ENCODE measurements at places on chromosomes 6 and 20. TPM values are rescaled to one million over a fixed set of nuclear protein-coding genes. Genes with fewer than 3 reads are reported as not detected.

- DNase-seq = no peak
Measured at GRCh38 chr6:109102762-109103161, 7.5 kb downstream of the CEP57L1 start.

GRCh38 chr20:38883981-38884733 lies 42.1 kb upstream of the FAM83D start:
- no peak for DNase-seq

DNA sequence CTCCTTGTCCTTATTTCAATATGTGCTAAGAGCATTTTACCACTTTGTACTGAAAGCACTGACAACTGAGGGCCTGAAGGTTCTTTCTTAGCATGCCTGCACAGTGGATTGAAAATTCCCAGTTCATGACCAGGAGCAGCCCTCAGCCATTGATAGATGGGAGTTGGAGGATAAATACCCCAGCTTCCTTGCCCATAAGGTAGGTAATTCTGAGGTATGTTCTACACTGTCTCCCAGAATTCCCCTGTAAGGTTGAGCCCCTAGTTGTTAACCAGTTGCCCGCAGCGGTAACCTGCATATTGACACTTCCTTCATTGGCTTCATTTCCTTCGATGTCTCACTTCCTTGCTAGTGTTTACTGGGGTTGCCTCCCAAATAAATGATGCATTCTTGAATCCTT lies 162.0 kb downstream of the CDC5L start:
- DNase-seq = no peak

DNA sequence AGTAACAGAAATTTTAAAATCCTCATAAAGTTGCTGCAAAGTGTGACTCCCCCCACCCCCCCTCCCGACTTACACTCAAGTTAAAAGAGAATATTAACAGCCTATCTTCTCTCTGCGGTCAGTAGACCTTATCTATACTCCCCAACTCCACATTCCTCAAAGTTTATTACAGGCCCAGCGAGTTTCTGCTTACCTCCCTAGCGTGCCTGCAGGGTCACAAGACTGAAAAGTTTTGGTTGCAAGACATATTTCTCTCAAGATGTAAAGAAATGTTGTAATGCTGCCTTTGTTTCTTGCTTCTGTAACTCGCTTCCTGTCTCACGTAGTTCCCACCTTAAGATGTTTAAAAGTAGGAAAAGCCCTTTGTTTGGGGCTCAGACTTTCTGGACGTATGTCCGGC lies 699.6 kb downstream of the PHF3 start:
- DNase-seq = no peak

- DNase-seq = no peak
Measured at GRCh38 chr6:124797224-124797623, 165.0 kb upstream of the RNF217 start.

DNA sequence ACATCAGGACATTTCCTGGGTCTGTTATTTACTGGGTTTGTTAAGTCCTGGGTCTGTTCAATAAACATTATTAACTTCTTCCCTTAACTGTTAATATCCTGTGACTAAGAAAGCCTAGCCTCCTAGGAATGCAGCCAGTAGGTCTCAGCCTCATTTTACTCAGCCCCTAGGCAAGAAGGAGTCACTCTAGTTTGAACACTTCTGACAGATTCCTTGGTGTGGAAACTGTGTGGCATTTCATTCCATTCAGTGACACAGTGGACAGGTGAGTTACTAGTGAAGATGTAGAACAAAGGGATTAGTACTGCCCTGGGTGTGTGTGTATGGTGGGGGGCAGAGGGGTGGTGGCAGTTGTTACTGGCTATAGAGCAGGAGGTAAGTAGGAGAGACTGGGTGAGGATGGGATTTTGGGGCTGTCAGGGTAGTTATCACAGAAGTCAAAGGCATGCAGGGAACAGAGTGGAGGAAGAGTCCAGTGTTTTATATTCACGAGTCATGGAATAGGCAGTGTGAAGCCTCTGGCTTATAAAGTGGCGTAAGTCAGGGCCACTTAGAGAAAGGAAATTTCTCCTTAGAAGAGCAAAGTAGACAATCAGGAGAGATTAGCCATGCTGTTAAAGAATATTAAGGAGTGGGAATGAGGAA lies 28.4 kb downstream of the RNF182 start:
- no peak for DNase-seq

- DNase-seq = no peak
Measured at GRCh38 chr20:1205802-1206201, 2.5 kb downstream of the C20orf202 start.

GRCh38 chr6:37903351-37904340 lies 84.1 kb downstream of the ZFAND3 start:
- no peak for DNase-seq

DNA sequence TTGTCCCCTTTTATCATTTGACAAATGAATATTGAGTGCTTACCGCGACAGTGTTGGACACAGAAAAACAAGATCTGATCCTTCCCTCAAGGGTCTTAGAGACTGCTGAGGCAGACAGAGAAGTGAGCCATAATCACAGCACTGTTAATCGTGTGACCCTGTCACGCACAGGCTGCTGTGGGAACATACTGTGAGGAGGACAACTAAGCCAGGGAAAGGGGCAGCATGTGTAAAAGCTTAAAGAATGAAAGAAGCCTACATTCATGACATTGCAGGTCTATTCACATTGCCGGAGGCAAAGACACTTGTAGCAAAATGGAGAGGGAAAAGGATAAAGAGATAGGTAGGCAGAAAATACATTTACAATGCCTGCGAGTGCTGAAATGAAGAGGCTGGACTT lies 32.7 kb downstream of the TRDN start:
- DNase-seq = no peak

GRCh38 chr20:12916699-12917098 lies 92.1 kb upstream of the SPTLC3 start:
- DNase-seq = no peak

- DNase-seq = no peak
Measured at GRCh38 chr6:74715355-74716085, 490.3 kb downstream of the COL12A1 start.

Gene DPPA5
- not detected for total RNA-seq

Gene FNDC11
- total RNA-seq = 0.05 TPM

Gene BMP6
- total RNA-seq = 33.2 TPM

Gene METTL24
- not detected for total RNA-seq

Gene RWDD2A
- 1.9 TPM for total RNA-seq

Gene ZSCAN31
- total RNA-seq = 31.9 TPM
